Memory B cell (primary cell): ENCODE measurements at places on chromosomes 11 and 22.

GRCh38 chr22:35657571-35658312, 9.5 kb downstream of the APOL6 start:
- no peak overlapping the region for H3K27ac ChIP-seq
- no peak for DNase-seq
- H3K4me1 ChIP-seq = peaks cover 15% of the 10 kb centered on the region
- no peak overlapping the region for H3K4me3 ChIP-seq

DNA sequence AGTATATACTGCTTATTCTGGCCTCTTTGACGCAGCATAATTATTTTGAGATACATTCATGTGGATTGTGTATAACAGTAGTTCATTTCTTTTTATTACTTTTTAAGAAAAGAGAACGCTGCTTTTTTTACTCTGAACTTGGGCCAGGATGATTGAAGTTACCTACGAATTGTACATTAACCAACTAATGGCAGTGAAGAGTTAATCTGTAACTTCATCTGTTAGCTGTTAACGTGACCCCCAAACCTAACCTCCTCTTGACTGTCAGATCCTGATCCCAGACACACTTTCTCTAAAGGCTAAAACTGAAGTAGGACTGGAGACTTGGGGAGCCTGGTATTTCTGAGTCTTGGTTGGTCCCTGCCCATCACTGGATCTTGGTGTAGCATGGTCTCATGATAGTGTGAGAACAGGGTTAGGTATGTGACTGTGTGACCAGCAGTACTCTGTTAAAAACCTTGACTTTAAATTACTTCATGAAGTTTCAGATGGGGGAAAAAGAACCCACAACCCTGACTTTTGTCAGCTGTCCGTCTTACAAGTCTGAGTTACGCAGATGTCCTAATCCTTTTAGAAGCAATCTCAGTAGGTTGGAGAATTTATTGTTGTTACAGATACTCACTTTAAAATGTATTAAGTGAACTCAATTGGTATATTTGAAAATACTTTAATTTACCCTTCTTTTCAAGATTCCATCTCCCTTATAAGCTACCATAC, 39.4 kb downstream of the C22orf31 start:
- peaks cover 8% of the 10 kb centered on the region for H3K36me3 ChIP-seq
- DNase-seq = no peak
- no peaks in the 10 kb centered on the region for H3K4me1 ChIP-seq
- H3K4me3 ChIP-seq = no peak overlapping the region
- peaks cover 5% of the 10 kb centered on the region for H3K27me3 ChIP-seq

GRCh38 chr22:36873614-36874308, 13.0 kb downstream of the NCF4 start:
- H3K4me3 ChIP-seq = no peak overlapping the region
- H3K27ac ChIP-seq = peak overlapping the region; percentile 65
- peaks cover 56% of the 10 kb centered on the region for H3K36me3 ChIP-seq
- no peaks in the 10 kb centered on the region for H3K27me3 ChIP-seq

GRCh38 chr11:44446996-44447771, 118.3 kb upstream of the CD82 start:
- peaks cover 6% of the 10 kb centered on the region for H3K27me3 ChIP-seq
- H3K4me1 ChIP-seq = peaks cover 5% of the 10 kb centered on the region
- H3K36me3 ChIP-seq = no peaks in the 10 kb centered on the region

DNA sequence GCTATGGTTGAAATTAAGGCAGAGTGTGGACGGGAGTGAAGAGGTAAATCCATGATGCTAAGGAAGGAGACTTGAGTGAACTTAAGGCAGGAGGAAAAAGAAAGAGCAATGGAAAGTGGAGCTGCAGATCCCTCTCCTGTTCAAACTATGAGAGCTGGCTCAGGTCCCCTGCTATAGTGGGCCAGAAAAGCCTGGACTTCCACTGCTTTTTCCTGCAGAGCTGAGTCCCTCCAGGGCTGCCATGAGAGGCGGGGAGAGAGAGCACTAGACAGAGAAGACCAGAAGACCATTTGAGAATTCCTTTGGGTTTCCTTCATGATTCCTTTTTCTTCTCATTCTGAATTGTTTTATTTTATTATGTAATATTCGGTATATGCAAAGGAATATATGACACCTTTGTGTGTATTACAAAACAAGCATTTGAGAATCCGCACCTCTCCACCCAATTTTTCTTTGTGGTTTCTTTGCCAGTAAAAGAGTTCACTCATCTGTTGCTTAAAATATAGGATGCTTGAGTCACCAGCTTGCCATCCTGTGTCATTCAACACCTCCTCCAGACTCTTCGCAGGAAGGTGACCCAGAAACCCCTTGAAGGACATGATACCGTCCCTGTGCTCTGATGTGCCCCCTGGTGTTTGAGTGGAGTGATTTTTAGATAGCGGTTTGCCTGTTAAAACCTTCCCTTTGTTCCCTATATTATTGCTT, 24.4 kb downstream of the SREBF2 start:
- H3K4me3 ChIP-seq = peak overlapping the region; percentile 45
- peak overlapping the region; percentile 91 for H3K27ac ChIP-seq
- no peaks in the 10 kb centered on the region for H3K27me3 ChIP-seq
- DNase-seq = peak; percentile 41
- H3K36me3 ChIP-seq = peaks cover 7% of the 10 kb centered on the region

GRCh38 chr11:44434191-44434590, 124.3 kb upstream of the ALX4 start:
- DNase-seq = no peak
- H3K27me3 ChIP-seq = peaks cover 26% of the 10 kb centered on the region
- no peak overlapping the region for H3K4me3 ChIP-seq
- no peaks in the 10 kb centered on the region for H3K36me3 ChIP-seq
- H3K4me1 ChIP-seq = no peaks in the 10 kb centered on the region

GRCh38 chr11:130715085-130715876, 201.0 kb downstream of the SNX19 start:
- H3K27me3 ChIP-seq = peaks cover 2% of the 10 kb centered on the region
- H3K36me3 ChIP-seq = no peaks in the 10 kb centered on the region
- H3K4me1 ChIP-seq = no peaks in the 10 kb centered on the region
- H3K27ac ChIP-seq = no peak overlapping the region

GRCh38 chr11:13207270-13207664, 70.3 kb upstream of the BMAL1 start:
- peak overlapping the region; percentile 9 for H3K4me3 ChIP-seq
- no peak overlapping the region for H3K27ac ChIP-seq
- peaks cover 8% of the 10 kb centered on the region for H3K27me3 ChIP-seq

DNA sequence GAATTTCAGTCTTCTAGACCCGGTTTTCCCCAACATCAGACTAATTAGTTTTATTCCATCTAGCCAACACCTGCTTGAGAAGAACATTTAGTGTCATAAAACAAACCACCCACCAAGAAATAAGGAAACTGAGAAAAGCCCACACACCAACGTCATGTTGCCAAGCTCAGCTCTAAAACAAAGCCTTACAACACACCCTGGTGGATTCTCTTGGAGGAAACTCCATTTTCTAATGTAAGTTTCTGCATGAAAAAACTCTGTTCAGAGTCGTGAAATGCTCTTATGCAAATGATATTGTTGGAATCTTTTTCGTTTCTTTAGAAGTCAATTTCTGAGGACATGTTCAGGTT, 105.0 kb upstream of the RAG2 start:
- no peak for DNase-seq
- H3K4me1 ChIP-seq = peaks cover 2% of the 10 kb centered on the region
- no peaks in the 10 kb centered on the region for H3K36me3 ChIP-seq
- H3K27me3 ChIP-seq = peaks cover 4% of the 10 kb centered on the region
- no peak overlapping the region for H3K4me3 ChIP-seq

GRCh38 chr11:128467610-128468041, 119.7 kb downstream of the ETS1 start:
- H3K36me3 ChIP-seq = peaks cover 45% of the 10 kb centered on the region
- peak overlapping the region; percentile 94 for H3K27ac ChIP-seq
- no peak overlapping the region for H3K4me3 ChIP-seq
- DNase-seq = no peak
- H3K27me3 ChIP-seq = no peaks in the 10 kb centered on the region
